NCI-H524 (cell line): ENCODE measurements at places on chromosomes 12 and 14.
A peak's percentile ranks its signal among the peaks of the same experiment; 100 is the strongest.

DNA sequence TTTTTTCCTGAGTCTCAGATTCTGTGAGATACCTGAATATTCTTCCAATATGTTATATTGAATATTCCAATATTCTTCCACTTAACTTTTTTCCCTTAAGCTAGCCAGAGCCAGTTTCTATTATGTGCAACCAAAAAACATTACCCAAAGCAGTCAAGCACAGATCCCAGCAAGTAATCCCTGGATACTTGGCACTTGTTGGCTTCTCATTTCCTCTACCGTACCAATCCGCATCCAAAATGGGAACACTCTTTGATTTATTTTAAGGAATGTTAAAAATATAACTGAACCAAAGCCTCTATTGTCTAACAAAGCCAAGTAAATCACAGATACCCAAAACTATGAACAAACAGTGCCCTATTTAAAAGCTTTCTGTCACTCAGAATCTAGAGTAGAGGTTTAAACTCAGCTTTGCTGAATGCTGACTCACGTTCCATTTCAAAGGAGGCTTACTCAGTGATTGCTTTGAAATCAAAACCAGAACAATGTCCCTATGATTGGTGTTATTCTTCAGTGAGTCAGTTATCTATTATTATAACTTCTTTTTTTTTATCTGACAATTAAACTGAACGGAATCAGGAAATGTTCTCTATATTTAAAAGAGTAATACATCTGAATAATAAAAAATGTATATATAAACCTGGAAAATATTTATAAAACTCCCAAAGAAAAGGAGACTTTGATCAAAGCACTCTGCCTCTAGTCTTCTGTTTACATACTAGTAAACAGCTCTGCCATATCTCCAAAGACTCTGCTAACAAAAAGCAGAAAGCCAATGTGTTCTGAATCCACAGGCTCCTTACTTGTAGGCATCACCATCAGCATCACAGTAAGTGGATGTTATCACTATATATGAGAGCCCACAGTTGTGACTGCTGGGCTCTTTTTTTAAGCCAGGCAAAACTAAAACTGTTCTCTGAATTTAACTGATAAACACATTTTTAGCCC, 360.8 kb downstream of the CCDC91 start:
- no peak for DNase-seq

GRCh38 chr14:65142914-65143625, 40.8 kb upstream of the MAX start:
- DNase-seq = no peak

GRCh38 chr12:114744691-114745090, 60.7 kb upstream of the TBX3 start:
- no peak for DNase-seq

GRCh38 chr12:21906919-21907493, 34.2 kb downstream of the ABCC9 start:
- DNase-seq = no peak

- no peak for DNase-seq
Measured at GRCh38 chr14:55518391-55518790, 61.6 kb upstream of the KTN1 start.

DNA sequence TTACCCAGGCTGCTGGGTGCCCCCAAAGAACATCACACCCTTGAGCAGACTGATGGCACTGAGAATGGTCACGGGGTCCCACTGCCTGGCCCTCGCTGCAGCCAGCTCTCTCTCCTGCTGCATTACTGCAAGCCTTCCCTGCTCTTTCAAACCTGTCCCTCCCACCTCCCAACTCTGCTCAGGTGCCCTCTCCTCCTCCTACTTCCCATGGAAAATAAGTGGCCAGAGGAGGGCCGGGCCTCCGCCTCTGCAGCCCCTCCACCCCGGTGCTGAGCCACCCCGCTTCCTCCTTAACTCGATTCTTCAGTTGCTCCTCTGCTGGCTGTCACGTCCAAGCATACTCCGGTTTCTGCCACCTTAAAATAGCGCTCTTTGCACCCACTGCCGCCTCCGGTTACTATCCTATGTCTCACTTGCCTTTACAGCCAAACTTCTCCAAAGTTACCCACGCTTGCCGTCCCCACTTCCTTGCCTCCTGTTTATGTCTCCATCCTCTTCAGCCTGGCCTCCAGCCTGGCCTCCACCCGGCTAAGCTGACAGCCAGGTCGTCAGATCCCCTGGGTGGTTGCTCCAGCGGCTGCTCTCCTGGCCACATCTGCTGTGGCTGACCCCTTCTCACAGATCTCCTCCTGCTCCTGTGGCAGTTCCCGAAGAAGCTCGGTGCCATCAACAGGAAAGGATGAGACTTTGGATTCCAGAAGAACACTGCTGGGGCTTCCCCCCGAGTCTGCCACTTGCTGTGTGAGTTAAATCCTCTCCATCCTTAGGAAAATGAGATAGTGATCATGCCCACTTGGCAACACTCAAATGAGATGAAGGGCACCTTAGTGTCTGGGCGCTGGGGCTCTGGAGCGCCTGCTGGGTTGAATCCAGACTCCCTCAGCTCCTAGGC, 7.7 kb downstream of the SMIM41 start:
- no peak for DNase-seq

- no peak for DNase-seq
Measured at GRCh38 chr12:62728741-62729140, 206.2 kb downstream of the PPM1H start.

DNA sequence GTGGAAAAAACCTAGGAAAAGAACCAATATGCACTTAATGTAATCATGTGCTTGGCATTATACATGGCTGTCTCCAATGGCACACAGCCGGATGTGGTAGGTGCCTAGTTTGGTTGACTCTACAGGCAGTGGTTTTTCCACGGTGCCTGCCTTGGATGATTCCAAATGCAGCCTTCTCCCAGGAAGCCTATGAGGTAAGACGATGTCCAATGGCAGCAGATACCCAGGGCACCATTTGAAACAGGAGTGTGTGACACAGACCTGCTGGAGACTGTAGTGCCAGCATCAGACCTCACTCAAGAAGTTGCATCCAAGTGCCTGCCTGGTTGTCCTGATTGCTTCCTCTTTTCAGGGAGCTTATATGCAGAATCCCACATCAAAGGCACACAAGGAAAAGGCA, 88.0 kb upstream of the VASH1 start:
- no peak for DNase-seq

DNA sequence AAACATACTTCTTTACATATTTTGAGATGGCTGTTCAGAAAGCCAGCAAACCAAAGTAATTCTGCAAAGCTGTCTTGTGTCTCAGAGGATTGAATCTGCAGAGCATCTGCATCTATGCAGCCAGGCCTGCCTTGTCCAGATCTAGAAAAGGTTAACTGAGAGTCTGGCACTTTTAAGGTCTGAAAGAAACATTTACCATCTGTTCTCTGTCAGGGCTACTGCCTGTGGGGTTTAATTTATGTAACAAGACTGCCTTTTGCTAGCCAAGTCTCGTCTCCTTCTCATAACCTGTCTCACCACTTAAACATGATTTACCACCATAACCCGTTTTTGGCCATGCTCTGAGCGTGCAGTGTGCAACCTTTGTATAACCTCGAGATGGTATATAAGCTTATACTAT, 194.2 kb downstream of the SYT10 start:
- DNase-seq = peak; percentile 5

- no peak for DNase-seq
Measured at GRCh38 chr12:65615118-65615517, 209.2 kb upstream of the HMGA2 start.

DNA sequence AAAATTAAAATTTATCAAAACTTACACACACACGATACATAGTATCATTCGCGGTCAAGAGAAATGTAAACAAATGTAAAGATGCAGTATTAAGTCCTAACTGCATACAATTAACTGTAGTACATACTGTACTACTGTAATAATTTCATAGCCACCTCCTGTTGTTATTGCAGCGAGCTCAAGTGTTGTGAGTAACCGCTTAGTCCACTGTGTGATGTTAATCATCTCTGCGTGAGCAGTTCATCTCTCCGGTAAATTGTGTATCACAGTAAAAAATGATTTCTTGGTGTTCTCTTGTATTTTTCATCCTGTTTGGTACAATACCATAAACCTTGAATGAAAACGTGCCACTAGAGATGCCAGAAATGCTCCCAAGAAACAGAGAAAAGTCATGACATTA, 6.5 kb downstream of the EPS8 start:
- no peak for DNase-seq

DNA sequence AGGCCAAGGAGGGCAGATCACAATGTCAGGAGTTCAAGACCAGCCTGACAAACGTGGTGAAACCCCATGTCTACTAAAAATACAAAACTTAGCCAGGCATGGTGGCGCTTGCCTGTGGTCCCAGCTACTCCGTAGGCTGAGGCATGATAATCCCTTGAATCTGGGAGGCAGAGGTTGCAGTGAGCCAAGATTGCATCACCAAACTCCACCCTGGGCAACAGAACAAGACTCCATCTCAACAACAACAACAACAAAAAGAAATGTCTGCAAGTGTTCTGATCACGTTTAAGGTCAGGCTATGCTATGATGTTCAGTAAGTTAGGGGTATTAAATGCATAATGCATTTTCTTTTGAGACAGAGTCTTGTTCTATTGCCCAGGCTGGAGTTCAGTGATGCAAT, 6.7 kb upstream of the PLD4 start:
- DNase-seq = no peak

DNA sequence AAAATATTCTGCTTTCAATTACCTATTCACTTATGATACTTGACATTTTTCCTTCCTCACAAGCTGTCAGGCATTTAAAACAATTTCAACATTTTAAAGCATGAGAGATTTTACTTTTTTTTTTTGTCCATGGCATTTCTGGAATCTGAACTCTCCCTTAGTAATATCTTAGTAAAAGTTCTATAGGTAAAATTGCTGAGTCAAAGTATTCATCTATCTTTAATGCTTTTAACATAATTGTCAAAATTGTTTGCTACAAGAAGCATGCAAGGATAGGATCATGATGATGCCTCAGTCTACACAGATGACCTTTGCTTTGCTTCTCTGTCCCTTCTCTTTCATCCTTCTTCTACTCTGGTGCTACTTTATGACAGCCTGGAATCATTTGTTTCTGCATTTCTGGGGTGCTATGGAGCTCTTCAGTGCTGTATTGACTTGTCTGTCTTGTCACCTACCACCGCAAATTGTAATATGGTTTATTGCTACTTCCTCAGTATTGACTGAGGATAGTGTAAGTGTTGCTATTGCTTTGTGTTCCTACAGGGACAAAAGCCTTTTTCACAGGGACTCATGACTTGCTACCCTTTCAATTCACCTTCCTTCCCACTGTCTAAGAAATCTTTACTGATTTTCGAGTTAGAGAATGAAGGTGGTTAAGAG, 589.8 kb upstream of the ATP2B1 start:
- DNase-seq = no peak

DNA sequence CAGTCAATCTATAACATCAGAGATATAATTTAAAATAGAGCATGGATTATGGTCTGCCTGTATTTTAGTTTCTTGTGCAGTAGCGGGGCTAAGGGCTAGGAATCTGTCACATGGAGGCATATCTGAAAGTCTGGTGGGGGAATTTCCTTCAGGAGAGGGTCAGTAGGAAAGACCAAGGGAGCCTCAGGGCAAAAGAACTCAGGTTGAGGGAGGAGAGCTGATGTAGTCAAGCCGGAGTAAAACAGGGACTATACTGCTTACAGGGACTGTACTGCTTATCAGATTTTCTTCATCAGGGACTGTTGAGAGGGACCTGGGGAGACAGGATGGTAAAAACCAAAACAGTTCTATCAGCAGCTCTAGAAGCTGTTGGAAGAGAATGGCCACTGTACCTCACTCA, 82.0 kb upstream of the CPM start:
- no peak for DNase-seq

GRCh38 chr12:45575417-45575816, 154.1 kb upstream of the ARID2 start:
- DNase-seq = no peak

GRCh38 chr14:87524011-87524410, 469.0 kb downstream of the GALC start:
- DNase-seq = no peak

- no peak for DNase-seq
Measured at GRCh38 chr14:22450266-22450665, 138.8 kb downstream of the DAD1 start.

DNA sequence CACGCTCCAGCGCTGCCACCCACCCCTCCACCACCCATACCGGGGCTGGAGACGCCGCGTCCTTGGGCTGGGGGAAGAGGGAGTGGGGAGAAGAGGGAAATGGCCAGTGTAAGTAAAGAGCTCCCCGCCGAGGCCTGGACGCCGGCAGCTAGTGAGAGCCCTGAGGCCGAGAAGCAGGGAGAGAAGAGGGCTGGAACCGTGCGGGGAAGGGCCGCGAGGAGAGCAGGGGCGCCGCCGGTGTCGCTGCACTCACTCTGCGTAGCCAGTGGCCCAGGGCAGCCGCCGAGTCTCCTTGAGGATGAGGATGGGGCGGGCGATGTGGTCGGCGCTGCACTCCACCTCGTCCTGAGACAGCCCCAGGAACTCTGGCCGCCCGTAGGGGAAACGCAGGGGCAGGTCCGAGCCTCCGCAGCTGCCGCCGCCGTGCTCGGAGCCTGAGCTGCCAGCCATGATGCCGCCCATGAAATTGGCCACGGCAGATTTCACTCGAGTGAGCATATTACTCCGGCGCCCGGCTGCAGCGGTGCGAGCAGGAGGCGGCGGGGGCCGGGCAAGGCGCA, 631 bp downstream of the PPM1H start:
- DNase-seq = peak; percentile 36

- DNase-seq = no peak
Measured at GRCh38 chr12:11150832-11151231, 16.4 kb upstream of the TAS2R30 start.

- no peak for DNase-seq
Measured at GRCh38 chr12:120118321-120119061, 1.9 kb upstream of the RAB35 start.

GRCh38 chr12:90174198-90174510, 465.5 kb upstream of the ATP2B1 start:
- peak; percentile 86 for DNase-seq

GRCh38 chr12:52787324-52788191, 8.4 kb downstream of the KRT3 start:
- no peak for DNase-seq

DNA sequence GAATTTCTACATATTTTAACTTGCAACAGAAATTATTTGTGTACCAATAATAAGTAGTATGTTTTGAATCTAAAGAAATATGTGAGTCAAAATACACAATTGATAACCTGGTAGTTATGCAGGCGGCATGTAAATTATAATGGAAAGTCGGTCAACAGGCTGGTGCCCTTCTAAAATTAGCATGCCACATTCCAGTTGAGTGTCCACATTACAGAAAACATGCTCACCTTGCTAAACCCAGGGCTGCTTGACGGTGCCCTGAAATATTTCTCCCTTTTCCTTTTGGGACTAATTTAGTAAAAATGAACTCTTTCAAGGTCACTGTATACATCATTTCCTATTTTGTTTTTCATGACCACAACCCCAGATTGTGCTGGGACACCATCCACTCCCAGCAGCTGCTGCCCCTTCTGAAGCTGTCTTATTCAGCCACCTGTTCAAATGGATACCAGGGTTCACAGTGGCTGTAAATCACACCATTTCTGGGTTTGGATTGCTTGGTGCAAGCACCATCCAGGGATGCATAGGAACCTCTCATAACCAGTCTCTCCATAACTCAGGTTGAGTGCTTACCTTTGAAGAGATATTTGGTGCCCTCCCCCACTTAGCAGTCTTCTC, 110.6 kb downstream of the ANO6 start:
- DNase-seq = no peak

GRCh38 chr12:24719293-24719721, 229.6 kb downstream of the BCAT1 start:
- DNase-seq = no peak
